NCI-H2081 treated with DMSO at 0.1 percent for 48 hours (cell line): ENCODE measurements at places on chromosomes 3 and 15.

- DNase-seq = no peak
Observed at GRCh38 chr15:29968895-29969561, 113.7 kb upstream of the GOLGA8J start.

- DNase-seq = no peak
Observed at GRCh38 chr3:48428088-48428571, 1.8 kb downstream of the PLXNB1 start.

DNA sequence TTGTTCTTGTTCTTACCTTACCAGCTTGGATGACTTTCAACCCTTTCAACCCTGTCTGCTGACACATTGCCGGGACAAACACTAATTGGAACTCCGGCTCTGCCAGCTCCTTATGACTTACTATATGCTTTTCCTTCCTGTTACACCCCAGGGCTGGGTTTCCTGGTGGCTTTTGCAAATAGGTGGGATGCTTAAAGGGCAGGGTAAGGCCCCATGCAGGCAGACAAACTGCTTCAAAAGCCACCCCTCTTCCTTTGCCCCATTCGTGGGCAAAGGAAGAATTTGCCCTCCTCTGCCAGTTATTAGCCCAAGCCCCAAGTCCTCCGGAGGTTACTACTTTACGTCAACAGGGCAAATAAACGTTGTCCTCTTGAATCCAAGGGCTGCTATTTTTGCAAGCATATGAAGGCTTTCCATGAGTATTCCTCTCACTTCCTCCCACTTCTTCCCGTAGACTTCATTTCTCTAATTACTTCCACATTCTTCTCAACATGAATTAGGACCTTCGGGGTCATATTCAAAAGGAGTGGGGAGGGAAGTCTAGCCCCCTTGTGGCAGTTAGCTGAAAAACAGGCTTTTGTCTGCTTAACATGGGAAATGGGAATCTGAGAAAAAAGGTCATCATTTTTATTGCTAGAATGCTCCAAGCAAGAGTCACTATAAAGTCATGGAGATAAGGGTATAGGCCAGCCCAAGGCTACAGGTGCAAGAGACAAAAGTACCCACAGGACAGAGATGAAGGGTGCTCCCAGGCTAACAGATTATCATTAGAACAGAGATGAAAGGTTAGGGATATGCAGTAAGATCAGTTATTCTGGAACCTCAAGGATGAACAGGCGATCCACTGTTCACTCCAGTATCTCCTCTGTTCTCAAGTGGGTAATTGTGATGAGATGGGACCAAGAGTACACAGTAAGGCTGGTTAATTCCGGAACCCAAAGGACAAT lies 56.3 kb upstream of the FSTL1 start:
- DNase-seq = no peak

DNA sequence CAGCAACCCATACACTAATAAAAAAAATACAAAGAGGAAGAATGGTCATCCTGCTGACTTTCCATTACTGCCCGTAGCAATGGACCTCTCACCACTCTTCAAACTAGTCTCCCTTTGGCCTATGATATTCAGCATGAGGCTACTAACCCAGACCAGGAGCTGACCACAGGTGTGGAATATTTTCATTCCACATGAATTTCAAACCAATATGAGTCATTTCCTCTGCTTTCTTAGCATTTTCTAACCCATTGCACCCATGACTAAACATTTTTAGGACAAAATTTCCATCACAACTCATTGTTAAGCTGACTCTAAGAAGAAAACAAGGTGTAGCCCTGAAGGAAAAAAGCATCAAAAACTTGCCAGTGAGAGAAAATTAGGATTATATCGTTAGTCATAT lies 34.0 kb upstream of the ZPLD1 start:
- DNase-seq = no peak

GRCh38 chr15:89143503-89144162 lies 55.4 kb downstream of the ABHD2 start:
- peak; percentile 73 for DNase-seq

DNA sequence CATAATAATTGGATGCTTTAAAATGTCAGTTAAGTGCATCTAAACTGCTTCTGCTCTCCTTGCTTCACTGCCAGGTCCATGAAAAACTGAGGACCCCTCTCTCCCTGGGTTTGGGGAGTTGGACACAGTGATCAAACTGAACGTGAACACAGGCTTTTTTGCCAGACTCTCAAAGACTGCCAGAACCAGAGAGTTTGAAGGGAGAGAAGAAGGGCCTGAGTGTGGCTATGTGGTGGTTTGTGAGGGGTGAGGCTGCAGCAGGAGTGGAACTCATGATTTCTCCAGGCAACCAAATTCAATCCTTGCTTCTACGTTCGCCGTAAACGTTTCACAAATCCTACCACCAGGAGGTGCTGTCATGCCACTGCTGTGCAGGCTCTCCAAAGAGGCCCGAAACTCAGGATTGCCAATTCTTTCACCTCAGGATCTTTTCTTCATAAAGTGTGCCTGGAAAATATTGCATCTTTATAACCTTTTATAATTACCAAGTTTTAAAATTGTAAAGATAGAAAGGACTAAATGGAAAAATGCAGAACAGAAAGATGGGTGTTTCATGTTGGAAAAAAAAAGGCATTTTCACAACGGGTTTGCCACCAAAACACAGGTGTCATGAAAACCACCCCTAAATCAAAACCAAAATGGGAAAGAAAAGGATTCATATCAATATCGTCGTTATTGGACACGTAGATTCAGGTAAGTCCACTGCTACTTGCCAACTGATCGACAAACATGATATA lies 19.7 kb downstream of the TM4SF4 start:
- DNase-seq = no peak

DNA sequence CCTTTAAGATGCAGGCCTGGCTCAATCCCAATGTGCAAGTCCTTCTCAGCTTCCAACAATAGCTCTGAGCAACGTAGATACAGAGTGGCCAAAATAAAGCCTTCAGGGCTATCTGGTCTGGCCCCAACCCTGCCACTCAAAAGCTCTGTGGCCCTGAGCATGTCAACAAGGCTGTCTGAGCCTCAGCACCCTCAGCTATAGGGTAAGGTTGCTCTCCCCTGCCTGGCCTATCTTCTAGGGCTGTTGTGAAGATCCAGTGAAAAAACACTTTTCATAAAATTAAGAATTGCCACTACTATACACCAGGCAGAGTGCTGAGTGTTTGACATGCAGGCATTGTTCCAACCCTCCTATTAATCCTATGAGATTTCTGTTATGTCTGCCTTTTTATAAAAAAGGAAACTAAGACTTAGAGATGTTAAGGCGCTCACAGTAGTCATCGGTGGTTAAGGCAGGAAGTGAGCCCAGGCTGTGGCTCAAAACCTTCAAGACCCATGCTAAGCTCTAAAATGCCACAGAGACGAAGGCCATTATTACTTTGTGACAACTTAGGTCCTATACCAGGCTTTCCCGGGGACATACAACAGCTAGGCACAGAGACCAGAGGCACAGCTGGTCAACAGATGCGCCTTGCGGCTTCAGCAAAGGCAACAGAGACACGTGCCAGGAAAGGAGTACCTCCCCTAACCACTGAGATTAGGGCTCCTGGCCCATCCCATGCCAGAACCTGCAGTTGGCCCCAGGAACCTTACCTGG lies 5.1 kb downstream of the POLG start:
- DNase-seq = no peak

- no peak for DNase-seq
Observed at GRCh38 chr3:102570511-102570910, 135.7 kb downstream of the ZPLD1 start.

GRCh38 chr3:89964347-89964746 lies 856.9 kb downstream of the EPHA3 start:
- no peak for DNase-seq

DNA sequence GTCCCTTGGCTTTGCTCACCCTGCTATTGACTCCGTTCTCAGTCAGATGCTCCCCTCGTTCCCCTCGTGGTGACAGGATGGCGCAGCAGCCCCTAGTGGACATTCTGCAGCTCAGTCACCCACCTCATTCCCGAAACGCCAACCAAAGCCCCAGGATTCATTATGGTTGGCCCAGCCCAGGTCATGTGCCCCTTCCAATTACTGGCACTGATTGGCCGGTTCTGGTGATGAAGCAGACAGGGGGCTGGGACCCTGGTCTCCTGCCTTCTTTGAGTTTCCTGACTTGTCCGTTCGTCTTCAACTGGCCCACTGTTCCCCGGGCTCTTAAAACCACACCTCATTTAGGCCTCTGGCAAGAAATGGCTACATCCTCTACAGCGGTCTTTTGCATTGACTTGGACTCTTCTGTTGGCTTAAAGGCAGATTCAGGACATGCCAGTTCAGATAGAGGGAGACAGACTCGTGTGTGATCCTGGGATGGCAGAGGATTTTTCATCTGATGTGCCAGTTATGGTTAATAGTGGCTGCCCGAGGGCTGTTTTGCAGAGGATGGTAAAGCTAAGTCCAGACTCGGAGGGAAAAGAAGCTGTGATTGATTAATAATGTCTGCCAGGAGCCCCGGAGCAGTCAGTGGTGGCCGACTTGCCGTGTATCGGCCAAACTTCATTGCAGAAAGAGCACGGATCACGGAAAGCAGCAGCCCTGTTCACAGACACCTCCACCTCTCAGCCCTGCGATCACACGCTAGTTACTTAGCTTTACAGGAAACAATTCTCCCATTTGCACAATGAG lies 37.8 kb downstream of the LSM3 start:
- no peak for DNase-seq
